ENCODE measurements at places on chromosomes 4 and X.

DNA sequence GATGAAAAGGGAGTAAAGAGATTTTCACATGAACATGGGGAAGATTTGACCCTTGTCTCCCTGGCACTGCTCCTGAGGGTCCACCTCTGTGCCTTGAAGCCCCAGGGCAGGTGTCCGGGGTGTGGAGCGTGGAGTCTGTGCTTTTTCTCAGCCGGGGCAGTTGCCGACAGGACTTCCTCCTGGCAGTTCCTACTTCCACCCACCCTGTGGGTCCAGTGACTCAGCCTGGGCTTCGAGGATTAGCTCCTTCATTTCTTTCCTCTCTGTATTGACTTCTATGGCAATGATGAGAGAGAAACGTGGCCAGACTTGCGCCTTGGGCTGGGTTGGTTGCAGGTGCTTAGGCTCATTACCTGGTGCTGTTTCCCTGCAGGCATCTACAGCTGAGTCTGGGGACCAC, 35.9 kb upstream of the CLCN4 start:
- no peak for DNase-seq

GRCh38 chr4:6343939-6344408, 74.3 kb downstream of the WFS1 start:
- DNase-seq = no peak

DNA sequence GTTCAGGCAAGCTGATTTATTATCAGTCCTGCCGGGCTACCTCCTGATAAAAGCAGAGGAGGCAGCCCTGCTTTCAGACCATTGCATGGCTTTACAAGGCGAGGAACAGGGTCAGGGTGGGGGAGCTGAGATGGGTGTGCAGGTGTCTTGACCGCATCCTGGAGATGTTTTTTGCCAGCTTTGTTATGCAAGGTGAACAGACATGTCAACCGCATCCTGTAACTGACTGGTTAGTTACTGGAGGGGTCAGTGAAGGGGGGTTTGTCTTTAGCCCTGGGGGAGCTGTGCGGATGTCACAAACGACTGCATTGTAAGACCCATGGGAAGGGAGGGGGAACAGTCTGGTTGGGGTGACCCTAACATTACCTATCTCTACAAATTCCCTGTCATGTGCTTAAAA, 10.0 kb downstream of the ADAM29 start:
- DNase-seq = no peak

DNA sequence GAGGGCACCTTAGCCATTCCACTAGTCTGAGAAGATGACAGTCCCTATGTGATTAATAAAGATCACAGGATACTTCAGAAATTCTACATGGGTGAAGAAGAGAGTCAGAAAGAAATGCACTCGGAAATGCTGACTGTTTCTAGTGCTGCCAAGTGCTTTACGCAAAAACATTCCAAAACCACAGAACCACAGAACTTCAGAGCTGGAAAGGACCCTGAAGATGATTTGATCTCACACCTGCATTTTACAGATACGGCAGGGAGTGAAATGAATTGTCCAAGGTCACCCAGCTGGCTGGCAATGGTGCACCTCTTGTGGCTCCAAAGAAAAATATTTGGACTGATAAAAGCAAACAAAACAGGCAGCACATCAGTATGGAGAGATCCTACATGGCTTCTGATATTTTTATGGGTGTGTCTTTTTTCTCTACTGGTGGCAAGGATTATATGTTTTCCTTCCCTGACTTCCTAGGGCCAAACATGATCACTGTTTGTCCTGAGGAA, 115.9 kb downstream of the MAML3 start:
- DNase-seq = no peak

DNA sequence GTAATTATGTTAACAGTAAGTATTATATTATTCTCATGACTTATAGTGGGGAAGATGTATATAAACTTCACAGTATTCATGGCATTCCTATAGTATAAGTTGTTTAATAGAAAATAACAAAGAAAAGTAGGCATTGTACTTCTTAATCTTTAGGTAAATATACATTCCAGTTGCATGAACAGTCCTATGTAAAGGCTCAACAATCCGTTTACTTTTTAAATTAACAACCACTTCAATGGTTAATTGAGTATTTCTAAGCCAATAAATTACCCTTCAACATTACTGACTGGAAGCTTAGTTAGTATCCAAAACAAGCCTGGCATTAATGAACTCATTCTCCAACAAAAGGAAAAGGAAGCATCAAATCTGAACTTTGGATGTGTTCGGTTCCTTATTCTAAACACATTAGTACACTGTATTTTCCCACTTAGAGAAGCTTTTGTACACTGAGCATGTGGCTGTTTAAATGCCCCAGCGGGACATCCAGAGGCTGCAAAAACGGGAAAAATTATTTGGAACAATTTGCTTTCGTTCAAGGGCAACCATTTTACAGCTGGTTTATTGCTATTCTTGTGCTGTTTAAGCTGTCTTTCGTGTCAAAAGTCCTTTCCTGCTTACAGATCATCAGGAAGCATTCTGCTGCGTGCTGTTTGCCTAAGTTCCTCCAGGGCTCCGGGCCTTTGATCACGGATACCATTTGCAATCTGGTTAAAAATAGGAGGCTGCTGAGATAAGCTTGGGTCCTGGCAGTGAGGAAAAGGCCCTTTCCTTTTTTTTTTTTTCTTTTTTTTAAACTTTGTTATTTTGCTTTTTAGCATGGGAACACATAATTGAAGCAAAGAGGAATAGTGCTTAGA, 460.3 kb downstream of the SPRY1 start:
- no peak for DNase-seq

- no peak for DNase-seq
Measured at GRCh38 chrX:47179928-47180255, 13.7 kb upstream of the UBA1 start.

- no peak for DNase-seq
Measured at GRCh38 chr4:182174979-182175378, 68.2 kb upstream of the TENM3 start.

DNA sequence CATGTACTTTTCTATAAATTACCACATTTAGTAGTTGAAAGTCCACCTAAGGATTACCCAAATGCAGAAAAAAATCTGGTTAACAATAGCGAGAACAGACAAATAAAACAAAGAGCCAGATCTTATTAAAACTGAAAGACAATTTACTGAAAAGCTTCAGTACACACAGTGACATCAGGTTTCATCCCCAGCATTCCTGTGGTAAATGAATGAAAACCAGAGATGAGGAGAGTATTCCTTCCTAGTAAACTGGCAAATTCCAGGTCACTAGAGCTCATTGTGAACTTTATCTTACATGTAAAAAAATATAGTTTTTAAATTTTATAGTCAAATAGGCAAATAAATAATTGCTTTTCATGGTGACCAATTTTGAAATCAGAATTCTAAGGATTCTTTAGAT, 1290.5 kb downstream of the ADGRL3 start:
- no peak for DNase-seq

GRCh38 chr4:168621806-168622589, 125.1 kb downstream of the PALLD start:
- DNase-seq = no peak

DNA sequence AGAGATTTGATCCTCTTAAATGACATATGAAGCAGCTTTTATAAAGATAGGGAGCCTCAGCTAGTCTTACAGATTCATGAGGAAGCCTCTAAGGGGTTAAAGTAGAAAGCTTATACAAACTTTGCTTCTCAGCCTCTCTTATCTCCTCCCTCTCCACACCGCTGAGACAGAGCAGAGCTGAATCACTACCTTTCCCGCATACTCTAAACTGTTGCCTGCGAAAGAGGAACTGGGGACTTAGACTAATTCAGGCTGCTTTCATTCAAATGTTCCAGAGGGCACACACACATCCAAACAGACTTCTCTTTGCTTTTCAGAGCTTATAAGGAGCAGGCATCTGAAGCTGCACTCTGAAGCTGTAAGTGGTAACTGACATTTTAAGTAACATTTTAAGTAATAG, at the start of gene SERTM2:
Gene SERTM2, plus strand, starts transcription at position 169 of the 400 bp plus-strand sequence. CDS start 7,213 bp downstream, outside the sequence.
- peak; percentile 1 for DNase-seq

DNA sequence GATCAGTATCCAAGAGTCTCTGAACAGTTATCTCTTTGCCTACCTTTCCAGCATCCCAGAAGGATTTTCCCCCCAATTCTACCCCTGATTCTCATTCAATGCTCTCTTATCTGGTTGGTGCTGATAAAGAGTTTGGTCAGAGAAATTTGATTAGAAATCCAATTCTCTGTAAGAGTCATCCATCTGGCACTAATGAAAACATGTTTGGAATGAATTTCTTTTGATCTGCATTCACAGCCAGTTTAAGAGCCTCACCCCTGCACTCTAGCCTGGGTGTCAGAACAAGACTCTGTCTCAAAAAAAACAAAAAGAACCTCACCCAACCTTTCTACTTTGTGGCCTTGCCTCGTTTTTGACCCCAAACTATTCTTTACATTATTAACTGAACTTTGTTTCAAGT, 122.1 kb downstream of the MANBA start:
- DNase-seq = no peak

GRCh38 chr4:38641811-38642210, 22.2 kb upstream of the KLF3 start:
- DNase-seq = no peak

DNA sequence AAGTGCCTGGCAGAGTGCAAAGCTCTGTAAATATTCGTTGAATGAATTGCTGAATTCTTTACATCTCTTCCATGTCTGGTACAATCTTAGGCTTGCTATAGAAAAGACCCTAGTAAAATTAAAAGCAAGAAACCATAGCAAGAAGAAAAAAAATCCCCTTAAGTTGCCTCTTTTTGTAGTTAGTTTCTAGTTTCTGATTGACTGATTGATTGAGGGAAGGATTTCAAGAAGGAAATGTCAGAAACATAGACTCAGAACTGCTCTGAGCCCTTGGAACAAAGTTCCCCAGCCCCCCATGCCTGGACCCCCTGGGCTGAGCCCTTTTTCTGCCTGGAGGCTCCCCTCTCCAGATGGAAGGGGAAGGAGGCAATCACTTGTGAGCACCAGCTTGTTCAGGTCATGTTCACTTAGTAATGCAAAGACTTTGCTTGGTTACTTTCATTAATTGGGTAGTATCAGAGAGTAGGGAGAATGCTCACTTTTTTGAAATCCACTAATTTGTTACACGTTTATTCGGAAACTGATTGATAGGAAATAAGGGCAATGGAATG, 35.6 kb downstream of the DAPP1 start:
- no peak for DNase-seq

GRCh38 chrX:13694359-13694758, 5.4 kb downstream of the RAB9A start:
- no peak for DNase-seq

- DNase-seq = no peak
Measured at GRCh38 chr4:121185960-121186359, 21.8 kb upstream of the TNIP3 start.

GRCh38 chrX:104670051-104670450, 104.1 kb downstream of the IL1RAPL2 start:
- no peak for DNase-seq

DNA sequence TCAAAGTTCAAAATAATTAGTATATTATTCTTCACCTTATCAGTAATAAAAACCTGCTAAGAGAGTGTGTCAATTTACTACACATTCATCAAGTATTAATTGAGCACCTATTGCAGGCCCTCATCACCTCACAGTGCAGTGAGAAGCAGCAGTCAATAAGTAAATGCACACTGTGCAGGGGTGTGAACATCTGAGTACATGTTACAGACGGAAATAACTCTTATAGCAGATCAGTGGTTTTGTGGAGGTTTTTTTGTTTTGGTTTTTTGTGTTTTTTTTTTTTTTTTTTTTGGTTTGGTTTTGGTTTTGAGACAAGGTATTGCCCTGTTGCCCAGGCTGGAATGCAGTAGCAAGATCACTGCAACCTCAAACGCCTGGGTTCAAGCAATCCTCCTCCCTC, 20.3 kb downstream of the KLF3 start:
- no peak for DNase-seq

GRCh38 chr4:37595875-37596680, 90.1 kb downstream of the RELL1 start:
- no peak for DNase-seq

- no peak for DNase-seq
Measured at GRCh38 chr4:83230928-83231327, 53.7 kb downstream of the COQ2 start.

- no peak for DNase-seq
Measured at GRCh38 chr4:121740796-121741409, 24.1 kb downstream of the SMIM43 start.

DNA sequence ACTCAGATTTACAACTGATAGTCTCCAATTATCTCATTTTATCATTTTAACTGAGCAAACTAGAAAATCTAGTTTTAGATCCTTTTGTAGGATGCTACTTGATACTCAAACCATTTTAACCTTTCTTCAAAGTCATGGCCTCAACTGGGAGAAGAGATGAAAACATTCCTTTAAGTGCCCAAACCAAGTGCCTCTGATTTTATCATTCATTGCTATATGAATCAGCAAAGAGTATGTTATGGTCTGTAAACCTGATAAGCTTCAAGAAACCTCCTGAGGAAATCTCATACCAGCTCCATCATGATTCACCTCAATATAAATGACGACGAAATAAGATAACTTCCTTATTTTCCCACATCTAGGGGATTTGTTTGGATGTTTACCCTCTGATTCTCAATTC, 119.9 kb downstream of the FAM13A start:
- no peak for DNase-seq

DNA sequence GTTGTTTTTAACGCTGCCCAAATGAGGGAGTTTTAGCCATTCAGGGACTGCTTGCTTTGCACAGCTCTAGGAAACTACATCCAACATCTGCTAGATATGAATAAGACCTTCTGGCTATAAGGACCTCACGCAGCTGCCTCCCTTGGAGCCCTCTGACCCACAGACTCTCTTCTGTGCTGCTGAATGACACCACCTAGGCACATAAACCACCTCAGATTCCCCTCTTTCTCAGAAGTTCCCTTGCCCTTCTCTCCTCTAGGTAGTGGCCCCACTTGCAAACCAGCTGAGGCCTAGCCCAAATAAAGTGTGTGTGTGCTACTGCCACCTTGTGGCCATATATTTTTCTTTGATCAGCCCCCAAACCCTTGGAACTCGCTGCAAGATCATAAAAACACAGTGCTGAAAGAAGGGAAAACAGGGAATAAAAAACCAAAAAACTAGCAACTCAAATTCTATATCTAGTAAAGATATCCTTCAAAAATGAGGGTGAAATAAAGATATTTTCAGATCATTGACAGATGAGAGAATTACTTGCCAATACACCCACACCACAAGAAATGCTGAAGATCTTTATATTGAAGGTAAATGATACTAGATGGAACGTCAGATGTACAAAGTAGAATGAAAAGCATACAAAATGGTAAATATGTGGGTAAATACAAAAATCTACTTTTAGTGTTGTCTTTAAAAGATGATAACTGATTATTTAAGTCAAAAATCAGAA, 265.9 kb downstream of the ADAMTS3 start:
- DNase-seq = peak; percentile 12

GRCh38 chr4:162659716-162660115, 495.9 kb upstream of the FSTL5 start:
- DNase-seq = no peak

GRCh38 chr4:182825003-182825402, 92.2 kb downstream of the DCTD start:
- DNase-seq = no peak

DNA sequence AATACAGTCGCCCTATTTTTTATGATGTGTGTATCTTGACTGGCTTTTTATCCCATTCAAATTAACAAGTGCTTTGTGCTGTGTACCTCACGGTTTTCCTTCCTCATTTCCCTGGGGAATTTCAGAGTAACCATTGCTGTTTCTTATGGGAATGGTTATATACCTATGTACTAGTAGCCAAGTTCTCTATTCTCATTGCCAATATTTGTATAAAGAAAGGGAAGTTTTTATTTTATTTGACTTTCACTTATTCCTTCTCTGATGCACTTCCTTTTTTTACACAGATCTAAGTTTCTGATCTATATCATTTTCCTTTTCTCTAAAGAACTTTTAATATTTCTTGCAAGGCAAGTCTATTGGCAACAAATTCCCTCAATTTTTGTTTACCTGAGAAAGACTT, 181.3 kb downstream of the SOWAHB start:
- DNase-seq = no peak

GRCh38 chrX:15781961-15782699, 8.2 kb upstream of the ZRSR2 start:
- DNase-seq = no peak
